ENCODE measurements at places on chromosomes 3 and 15.

GRCh38 chr3:13224967-13225366, 151.7 kb upstream of the IQSEC1 start:
- no peak for DNase-seq

DNA sequence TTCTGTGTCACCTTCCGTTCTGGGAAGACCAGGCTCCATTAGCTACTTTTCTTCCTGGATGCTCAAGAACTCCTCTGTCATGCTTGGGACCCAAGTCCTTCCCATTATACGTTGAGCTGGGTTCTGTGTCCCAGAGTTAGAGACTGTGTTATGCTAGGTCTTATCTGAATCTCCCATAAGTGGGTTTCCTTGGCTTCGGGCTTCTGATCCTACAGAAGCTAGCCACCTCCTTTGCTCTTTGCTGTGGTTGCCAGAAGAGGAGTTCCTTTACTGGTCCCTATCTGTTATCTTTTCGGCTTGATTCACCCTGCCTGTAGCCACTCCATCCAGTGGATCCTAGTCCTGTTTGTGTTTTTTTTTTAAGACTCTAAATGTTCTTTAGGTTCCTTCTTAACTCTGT, 38.0 kb downstream of the TYRO3 start:
- no peak for DNase-seq

DNA sequence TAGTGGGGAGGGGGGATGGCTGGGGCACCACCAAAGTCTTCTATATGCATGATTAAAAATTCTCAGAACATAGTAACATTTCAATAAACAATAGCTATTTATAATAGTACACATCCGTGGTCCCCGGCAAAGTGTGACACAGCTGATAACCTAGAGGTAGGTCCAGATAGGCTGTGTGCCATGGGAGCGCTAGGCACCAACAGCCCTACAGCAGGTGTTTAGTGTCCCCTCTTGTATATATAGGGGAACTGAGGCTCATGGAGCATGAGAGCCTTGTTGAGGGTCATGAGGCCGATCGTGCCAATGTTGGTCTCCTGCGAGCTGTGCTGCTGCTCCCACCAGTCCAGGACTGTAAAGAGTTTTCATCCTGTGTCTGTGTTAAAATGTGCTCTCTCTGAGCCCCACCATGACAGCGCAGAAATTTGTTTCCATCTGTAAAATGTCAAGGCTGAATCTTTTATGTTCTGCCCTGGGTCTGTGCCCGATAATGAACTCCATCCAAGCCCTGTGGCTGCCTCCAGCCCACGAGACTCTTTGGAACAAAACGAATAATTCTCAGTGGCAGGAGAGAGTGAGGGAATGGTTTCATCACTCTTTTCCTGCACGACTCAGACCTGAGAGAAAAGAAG, 14.5 kb downstream of the TMEM158 start:
- DNase-seq, result peak; percentile 89

DNA sequence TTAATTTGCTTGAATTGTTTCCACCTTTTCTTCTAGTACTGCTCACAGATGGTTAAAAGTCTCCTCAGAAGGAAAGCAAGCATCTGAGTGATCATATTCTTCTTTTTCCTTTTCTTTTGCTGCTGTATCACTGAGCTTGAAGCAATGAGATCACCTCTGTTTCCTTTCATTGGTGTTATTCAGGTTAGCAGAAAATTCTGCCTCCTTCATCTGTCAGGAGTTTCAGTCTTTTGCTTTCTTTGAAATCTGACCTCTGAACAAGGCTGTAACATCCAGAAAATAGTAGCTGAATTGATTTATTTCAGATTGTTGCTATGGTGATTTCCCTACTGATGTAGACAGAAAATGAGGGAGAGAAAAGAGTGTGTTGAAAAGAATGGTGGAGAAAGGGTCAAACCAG, 343.0 kb downstream of the MFSD1 start:
- no peak for DNase-seq

DNA sequence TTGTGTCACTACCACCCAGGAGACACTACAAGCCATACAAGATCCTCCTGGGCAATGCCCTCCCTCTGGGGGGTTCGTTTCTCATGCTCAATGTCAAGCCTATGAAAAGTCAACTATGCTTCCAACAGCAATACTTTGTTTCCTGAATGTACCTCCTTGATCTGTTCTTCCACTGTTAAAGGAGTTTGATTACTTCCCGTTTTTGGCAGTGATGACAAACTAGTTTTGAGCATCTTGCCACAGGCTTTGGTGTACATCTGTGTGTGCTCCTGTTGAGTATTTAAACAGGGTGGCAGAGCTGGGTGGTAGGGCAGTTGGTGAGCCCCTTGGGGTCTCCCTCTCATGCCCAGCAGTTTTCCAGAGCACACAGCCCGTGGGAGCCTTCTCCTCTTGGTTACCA, 81.4 kb downstream of the IL12A start:
- DNase-seq, result no peak

Measured in sigmoid colon (tissue), 7 donors.